ENCODE measurements at places on chromosomes 12 and 14.

GRCh38 chr14:59484639-59485175 lies 390 bp downstream of the JKAMP start:
- H3K4me1 ChIP-seq, result peaks cover 21% of the 10 kb centered on the region
- no peaks in the 10 kb centered on the region for H3K27me3 ChIP-seq
- H3K36me3 ChIP-seq, result peaks cover 16% of the 10 kb centered on the region
- peak overlapping the region; percentile 99 for H3K4me3 ChIP-seq
- DNase-seq, result no peak
- peak overlapping the region; percentile 80 for H3K27ac ChIP-seq

- no peak overlapping the region for H3K4me3 ChIP-seq
- no peak for DNase-seq
- H3K27me3 ChIP-seq, result no peaks in the 10 kb centered on the region
- no peaks in the 10 kb centered on the region for H3K36me3 ChIP-seq
These were observed 8.7 kb downstream of the OR11H4 start for GRCh38 chr14:20247646-20248246.

- no peaks in the 10 kb centered on the region for H3K27me3 ChIP-seq
- H3K4me1 ChIP-seq, result no peaks in the 10 kb centered on the region
- no peak overlapping the region for H3K4me3 ChIP-seq
- no peaks in the 10 kb centered on the region for H3K36me3 ChIP-seq
These were observed 112.7 kb downstream of the IPO8 start for GRCh38 chr12:30582943-30583342.

DNA sequence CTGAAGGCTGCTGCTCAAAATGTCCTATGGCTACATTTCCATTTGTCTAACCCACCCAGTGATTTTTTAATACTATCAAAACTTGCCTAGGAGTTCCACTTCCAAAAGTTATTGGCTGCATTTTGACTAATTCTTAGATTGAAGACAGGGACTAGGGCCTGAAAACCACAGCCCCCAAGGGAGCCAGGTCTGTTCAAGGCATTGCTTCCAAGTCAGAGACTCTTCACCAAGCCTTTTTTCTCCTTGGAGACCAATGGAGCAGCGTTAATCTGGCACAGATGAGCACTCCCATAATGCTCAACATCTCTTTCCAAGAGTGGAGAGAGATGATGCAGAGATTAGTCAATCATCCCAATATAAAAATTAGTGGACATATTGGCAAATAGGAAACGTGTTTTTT lies 112.5 kb upstream of the HIF1A start:
- DNase-seq, result no peak
- no peak overlapping the region for H3K27ac ChIP-seq
- H3K27me3 ChIP-seq, result no peaks in the 10 kb centered on the region
- peaks cover 6% of the 10 kb centered on the region for H3K4me1 ChIP-seq
- no peaks in the 10 kb centered on the region for H3K36me3 ChIP-seq

GRCh38 chr12:103824845-103825244 lies 16.2 kb downstream of the NT5DC3 start:
- DNase-seq, result no peak
- H3K36me3 ChIP-seq, result no peaks in the 10 kb centered on the region
- no peaks in the 10 kb centered on the region for H3K27me3 ChIP-seq
- no peaks in the 10 kb centered on the region for H3K4me1 ChIP-seq
- H3K27ac ChIP-seq, result no peak overlapping the region

GRCh38 chr14:103562179-103562428 lies 353 bp downstream of the BAG5 start:
- H3K4me1 ChIP-seq, result peaks cover 23% of the 10 kb centered on the region
- H3K4me3 ChIP-seq, result peak overlapping the region; percentile 97
- H3K27ac ChIP-seq, result peak overlapping the region; percentile 88
- H3K27me3 ChIP-seq, result no peaks in the 10 kb centered on the region
- peaks cover 16% of the 10 kb centered on the region for H3K36me3 ChIP-seq
- DNase-seq, result no peak

- H3K36me3 ChIP-seq, result no peaks in the 10 kb centered on the region
- no peak overlapping the region for H3K4me3 ChIP-seq
- DNase-seq, result no peak
- no peaks in the 10 kb centered on the region for H3K4me1 ChIP-seq
- H3K27ac ChIP-seq, result no peak overlapping the region
These were observed 290.9 kb downstream of the PPFIA2 start for GRCh38 chr12:81468206-81468605.

DNA sequence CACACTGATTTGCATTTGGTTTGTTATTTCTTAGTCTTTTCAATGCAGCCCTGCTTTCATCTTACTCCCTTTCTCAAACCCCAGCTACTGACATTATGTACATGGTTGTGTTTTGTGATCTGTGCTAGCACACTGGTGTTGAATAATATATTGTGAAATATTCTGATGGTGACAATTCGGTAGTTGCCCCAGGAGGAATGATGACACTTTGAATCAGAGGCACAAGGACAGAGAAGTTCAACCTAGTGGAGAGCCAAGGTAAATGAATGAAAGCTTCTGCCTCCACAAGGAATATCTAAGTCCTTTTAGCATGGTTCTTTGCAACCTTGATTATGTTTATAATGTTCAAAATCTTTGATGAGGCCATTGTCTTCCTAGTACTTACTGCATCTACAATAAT lies 159.9 kb downstream of the PDE3A start:
- DNase-seq, result no peak
- no peaks in the 10 kb centered on the region for H3K27me3 ChIP-seq
- H3K36me3 ChIP-seq, result no peaks in the 10 kb centered on the region
- H3K4me1 ChIP-seq, result no peaks in the 10 kb centered on the region
- no peak overlapping the region for H3K4me3 ChIP-seq
- H3K27ac ChIP-seq, result no peak overlapping the region

DNA sequence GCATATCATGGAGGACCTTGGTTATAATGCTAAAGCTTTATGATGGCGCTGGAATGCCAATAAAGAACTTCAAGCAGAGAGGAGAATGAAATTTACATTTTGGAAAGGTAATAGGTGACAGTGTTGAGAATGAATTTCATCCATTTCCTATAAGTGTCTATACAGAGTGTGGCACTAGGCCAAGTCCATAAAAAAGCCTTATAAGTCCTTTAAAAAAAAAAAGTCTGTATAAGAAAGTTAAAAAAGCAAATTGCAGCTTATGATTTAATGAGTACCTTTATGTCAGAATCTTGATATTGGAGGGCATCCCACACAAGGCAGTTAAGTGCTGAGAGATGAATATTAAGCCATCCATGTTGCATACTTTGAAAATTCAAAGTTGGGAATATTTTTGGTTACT lies 62.4 kb downstream of the ATF7IP start:
- no peak overlapping the region for H3K4me3 ChIP-seq
- peaks cover 21% of the 10 kb centered on the region for H3K36me3 ChIP-seq
- no peak overlapping the region for H3K27ac ChIP-seq
- H3K4me1 ChIP-seq, result peaks cover 18% of the 10 kb centered on the region
- H3K27me3 ChIP-seq, result no peaks in the 10 kb centered on the region
- DNase-seq, result no peak

GRCh38 chr14:30757082-30757481 lies 117.3 kb upstream of the COCH start:
- no peaks in the 10 kb centered on the region for H3K36me3 ChIP-seq
- H3K4me1 ChIP-seq, result no peaks in the 10 kb centered on the region
- no peaks in the 10 kb centered on the region for H3K27me3 ChIP-seq
- no peak for DNase-seq

- DNase-seq, result no peak
- no peak overlapping the region for H3K4me3 ChIP-seq
- no peaks in the 10 kb centered on the region for H3K27me3 ChIP-seq
- no peaks in the 10 kb centered on the region for H3K36me3 ChIP-seq
- H3K27ac ChIP-seq, result no peak overlapping the region
- no peaks in the 10 kb centered on the region for H3K4me1 ChIP-seq
These were observed 12.2 kb upstream of the SPTB start for GRCh38 chr14:64891839-64892375.

GRCh38 chr12:43655586-43655985 lies 103.0 kb downstream of the PUS7L start:
- H3K4me3 ChIP-seq, result no peak overlapping the region
- no peaks in the 10 kb centered on the region for H3K27me3 ChIP-seq

GRCh38 chr12:45880533-45880932 lies 109.8 kb downstream of the SCAF11 start:
- H3K27me3 ChIP-seq, result no peaks in the 10 kb centered on the region
- peaks cover 39% of the 10 kb centered on the region for H3K36me3 ChIP-seq
- H3K27ac ChIP-seq, result no peak overlapping the region
- DNase-seq, result no peak
- H3K4me1 ChIP-seq, result no peaks in the 10 kb centered on the region
- no peak overlapping the region for H3K4me3 ChIP-seq

GRCh38 chr14:100740929-100741328 lies 14.2 kb downstream of the DLK1 start:
- H3K4me1 ChIP-seq, result no peaks in the 10 kb centered on the region
- no peaks in the 10 kb centered on the region for H3K27me3 ChIP-seq
- no peak for DNase-seq
- H3K4me3 ChIP-seq, result no peak overlapping the region

DNA sequence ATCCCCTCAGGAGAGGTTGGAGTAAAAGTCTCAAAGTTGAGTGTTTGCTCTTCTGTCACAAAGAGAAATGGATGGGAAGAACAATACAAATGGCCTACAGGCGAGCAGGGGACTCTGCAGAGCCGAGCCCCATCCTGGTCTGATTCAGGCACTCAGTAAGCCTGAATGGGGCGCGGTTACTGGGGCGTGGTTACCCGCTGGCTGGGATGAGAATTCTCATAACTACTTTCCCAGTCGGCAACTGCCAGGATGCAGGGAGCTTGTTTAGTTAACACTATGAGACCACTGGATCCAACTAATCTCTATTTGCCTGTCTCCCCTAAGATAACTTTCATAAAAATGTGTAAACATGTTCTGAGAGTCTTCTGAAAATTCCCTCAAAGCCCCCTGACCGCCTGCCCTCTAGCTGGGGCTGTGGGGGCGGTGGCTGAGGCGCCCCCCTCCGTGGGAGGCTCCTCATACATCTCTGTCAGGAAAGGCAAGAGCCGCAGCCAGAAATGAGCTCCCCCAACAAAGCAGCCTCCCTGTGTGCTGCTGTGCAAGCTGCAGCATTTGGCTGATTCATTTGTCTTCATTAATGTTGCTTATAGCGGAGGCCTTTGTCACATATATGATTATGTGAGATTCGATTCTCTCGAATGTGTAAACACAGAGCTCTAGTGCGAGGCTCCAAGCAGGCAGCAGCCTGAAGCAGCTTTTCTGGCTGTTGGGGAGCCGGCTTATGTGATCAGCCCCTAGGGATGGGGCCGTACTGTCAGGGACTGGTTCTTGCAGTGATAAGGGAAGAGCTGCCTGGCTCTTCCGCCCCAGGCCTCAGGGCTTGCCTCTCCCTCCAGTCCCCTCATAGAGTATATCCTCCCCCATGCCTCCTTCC lies 126.1 kb upstream of the ARHGAP5 start:
- no peaks in the 10 kb centered on the region for H3K27me3 ChIP-seq
- H3K27ac ChIP-seq, result no peak overlapping the region
- H3K36me3 ChIP-seq, result no peaks in the 10 kb centered on the region
- H3K4me1 ChIP-seq, result no peaks in the 10 kb centered on the region

- no peaks in the 10 kb centered on the region for H3K36me3 ChIP-seq
- H3K27me3 ChIP-seq, result no peaks in the 10 kb centered on the region
- no peak overlapping the region for H3K4me3 ChIP-seq
These were observed 65.4 kb upstream of the RIC8B start for GRCh38 chr12:106709068-106709511.

DNA sequence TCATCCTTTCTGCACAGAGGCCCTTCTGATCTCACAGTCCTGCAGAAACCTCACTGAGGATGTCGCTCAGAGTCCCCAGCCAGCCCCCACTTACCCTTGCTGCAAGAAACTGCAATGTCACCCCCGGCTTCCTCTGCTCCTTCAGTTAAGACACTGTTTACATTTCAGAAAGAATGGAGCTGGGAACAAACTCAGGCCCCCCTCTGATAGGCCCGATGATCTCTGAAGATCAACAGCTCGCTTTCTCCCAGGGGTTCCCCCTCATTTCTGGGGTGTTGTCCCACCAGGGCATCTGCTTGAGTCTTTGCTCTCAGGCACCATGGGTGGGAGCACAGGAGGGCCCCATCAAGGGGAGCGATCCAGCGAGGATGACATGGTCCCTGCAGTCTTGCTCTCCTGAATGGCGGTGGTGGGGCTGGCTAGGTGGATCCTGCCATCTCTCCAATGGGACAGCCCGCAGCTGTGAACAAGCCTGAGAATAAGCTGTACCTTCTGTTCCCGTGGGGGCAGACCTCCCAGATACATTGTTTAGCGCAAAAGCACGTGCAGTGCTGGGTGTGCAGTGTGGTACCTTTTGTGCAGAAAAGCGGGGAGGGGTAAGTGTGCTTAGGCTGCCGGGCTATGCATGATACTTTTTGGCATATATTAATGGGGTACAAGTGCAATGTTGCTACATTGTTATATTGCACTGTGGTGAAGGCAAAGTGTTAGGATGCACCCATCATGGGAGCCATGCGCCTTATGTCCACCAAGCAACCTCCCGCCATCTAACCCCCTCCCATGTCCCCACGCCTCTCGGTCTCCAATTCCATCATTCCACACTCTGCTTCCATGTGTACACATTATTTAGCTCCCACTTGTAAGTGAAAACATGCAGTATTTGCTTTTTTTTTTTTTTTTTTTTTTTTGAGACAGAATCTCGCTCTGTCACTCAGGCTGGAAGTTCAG lies 6.7 kb upstream of the NCOR2 start:
- DNase-seq, result no peak
- no peaks in the 10 kb centered on the region for H3K4me1 ChIP-seq
- H3K4me3 ChIP-seq, result no peak overlapping the region
- H3K27me3 ChIP-seq, result no peaks in the 10 kb centered on the region

GRCh38 chr14:92675421-92675820 lies 73.0 kb downstream of the LGMN start:
- H3K4me3 ChIP-seq, result no peak overlapping the region
- H3K4me1 ChIP-seq, result peaks cover 10% of the 10 kb centered on the region
- no peak overlapping the region for H3K27ac ChIP-seq
- peaks cover 60% of the 10 kb centered on the region for H3K36me3 ChIP-seq

DNA sequence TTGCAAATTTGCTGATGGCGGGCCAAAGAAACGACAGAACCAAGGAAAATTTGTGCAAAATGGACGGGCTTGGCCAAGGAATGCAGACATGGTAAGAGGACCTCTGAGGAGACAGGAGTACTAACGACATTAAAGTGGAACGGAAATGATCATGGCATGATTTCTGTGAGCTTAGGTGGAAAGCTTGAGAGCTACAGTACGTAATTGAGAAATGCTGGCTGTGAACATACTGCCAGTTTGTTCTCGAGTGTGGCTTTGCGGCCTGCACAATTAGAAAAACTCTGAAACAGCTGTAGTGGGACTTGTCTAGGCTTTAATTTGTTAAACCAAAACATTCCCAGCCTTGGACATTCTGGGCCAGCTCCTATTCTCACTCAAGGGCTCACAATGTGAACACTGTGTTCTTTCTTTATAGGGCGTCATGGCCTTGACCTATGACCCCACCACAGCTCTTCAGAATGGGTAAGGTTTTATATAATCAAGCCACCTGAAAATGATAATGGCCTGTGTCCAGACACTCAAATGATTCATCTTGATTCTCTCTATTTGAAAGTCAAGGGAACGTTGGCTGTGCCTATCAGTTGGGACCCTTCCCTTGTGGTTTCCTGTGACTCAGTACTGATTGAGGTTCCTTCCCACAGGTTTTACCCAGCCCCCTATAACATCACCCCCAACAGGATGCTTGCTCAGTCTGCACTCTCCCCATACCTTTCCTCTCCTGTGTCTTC lies 48.5 kb downstream of the BAZ2A start:
- DNase-seq, result no peak
- H3K27ac ChIP-seq, result no peak overlapping the region
- H3K4me1 ChIP-seq, result peaks cover 10% of the 10 kb centered on the region
- H3K36me3 ChIP-seq, result no peaks in the 10 kb centered on the region
- no peaks in the 10 kb centered on the region for H3K27me3 ChIP-seq
- no peak overlapping the region for H3K4me3 ChIP-seq

Data from effector memory CD4-positive, alpha-beta T cell (primary cell).